ENCODE measurements at places on chromosomes 1 and 21.

DNA sequence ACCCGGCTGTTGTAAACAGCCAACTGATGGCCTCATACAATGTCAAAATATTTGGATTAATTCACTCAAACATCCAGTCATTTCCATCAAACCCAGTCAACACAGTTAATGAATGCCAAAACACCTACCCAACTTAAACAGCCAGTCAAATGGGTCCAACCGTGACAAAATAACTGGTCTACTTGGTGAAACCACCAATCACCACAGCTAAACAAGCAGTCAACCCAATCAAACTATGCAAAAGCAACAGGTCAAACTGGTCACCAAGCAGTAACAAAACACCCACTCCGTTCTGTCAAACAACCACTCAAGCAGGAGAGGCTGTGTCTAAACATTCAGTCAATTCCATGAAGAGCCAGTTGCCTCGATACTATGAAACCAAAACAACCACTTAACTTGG lies 119.2 kb downstream of the FOXD2 start:
- no peak for DNase-seq

DNA sequence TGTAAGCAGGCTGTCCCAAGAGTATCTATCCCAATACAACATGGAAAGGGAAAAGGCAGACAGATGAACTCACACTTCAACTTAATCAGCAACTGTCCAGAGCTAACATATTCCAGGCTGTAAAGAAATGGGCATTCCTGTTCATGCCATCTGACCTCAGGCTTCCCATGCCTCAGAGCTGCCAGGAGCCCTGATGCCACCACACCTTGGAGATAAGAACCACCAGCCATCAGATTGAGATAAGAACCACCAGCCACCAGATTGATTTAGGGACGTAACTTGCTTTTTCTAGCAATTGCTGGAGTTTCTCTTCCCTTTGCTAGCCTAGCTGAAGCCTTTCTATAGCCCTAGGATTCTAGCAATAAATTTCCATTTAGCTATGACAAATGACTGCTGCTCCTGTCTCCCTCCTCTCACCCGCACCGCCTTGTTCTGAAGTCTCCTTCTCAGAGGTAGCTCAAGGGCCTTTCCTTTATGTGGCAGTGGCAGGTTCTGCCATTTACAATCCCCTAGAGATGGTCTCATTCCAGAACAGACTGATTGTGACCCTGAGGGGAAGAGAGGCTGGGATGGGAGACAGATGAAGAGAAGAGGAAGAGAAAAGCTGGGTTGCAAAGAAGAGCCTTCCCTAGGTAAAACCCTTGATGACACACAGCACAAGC lies 88.0 kb upstream of the CTTNBP2NL start:
- DNase-seq, result no peak

- no peak for DNase-seq
Observed at GRCh38 chr1:54581621-54582035, 33.6 kb downstream of the ACOT11 start.

GRCh38 chr21:29385934-29386520 lies 87.3 kb downstream of the BACH1 start:
- DNase-seq, result no peak

- no peak for DNase-seq
Observed at GRCh38 chr1:246309247-246309884, 197.7 kb downstream of the SMYD3 start.

GRCh38 chr1:182568647-182569284 lies 20.3 kb downstream of the RNASEL start:
- DNase-seq, result no peak

GRCh38 chr1:54989473-54989872 lies 9.0 kb downstream of the TMEM61 start:
- no peak for DNase-seq

DNA sequence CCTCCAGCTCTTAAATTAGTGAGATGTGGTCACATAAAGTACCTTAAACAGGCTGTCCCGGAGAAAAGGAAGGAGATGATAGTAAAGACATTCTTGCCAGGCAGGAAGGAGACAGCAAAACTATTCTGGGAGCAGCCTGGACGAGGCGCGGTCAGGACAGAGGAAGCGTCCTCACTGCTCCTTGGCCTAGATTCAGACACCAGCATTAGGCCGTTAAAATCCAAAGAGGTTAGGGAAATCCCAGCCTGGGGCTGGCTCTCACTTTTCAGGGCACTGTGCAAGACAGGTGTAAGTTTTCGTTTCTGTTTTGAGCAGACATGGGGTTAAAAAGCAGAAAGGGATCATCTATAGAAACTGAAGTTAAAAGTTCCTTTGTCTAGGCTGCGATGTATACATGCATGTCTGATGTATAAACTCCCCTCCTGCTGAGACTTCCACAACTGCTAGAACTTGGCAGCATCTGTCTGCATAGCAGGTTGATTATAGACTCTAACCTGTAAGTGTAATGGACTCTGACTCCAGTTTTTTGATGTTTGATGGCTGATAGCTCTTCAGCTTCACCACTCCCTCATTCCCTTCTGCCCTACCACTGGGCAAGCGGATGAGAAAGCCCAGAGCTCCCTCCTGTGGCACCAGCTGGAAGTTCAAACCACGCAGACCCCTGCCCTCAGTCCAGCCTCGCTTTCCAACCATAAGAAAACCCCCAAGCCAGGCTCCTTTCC lies 21.5 kb downstream of the STPG1 start:
- no peak for DNase-seq

- DNase-seq, result no peak
Observed at GRCh38 chr1:98086796-98087441, 166.1 kb upstream of the DPYD start.

DNA sequence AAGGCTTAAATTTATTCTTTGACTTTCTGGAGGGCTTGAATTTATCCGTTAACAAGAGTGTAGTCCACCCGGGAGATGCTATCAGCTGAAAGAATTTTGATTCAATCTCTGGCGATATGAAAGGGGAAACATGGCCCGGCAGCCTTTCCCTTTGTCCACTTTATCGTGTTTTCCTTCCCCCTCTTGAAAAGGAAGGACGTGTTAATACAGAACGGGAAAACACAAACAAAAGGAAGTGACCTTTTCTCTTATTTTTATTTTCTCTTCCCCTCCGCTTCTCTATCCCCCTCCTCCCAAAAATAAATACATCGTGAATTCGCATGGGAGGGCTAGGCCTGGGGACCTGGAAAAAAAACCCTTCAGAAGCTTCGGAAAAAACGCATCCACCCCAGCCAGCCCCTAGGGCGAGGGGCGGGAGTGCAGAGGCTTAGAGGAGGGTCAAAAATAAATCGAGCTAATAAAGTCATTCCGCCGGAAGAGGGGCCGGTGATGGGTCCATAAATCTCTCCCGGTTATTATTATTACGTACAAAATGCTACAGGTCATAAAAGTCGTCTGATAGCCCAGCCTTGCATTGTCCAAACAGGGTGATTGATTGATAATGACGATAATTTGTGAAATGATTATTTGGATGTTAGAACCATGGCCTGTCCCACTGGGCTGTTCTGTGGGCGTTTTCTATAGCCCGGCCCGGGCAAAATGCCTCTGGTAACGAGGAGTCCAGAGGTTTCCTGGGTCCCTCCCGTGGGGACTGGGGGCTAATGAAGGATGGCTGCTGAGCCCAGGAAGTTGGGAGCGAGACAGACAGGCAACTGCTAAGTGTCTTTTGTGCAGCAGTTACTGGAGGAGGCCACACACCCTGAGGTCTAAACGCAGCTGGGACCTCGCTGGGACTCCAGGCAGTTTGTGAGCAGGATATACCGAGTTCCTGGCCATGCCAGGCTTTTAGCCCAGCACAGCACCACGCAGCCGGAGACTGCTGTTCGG lies 179.4 kb downstream of the PRDM16 start:
- no peak for DNase-seq

GRCh38 chr21:36706951-36707762 lies 8.2 kb downstream of the SIM2 start:
- DNase-seq, result no peak

DNA sequence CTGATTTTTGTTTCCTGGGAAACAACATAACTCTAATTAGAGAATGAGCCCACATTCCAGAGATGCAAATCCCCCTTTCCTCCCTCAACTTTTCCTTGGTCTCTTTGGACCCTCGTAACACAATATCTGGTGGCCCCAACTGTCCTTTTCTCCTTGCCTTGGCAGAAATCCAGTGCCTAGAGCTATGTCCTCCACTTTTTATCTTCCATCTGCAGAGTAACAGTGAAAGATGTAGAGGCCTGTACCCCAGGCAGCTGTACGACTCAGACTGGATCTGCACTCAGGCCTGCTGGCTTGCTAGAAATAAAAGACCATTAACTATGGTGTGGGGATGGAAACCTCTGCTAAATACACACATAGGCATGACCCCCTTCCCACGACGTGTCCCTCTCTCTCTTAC lies 72.0 kb downstream of the WARS2 start:
- DNase-seq, result no peak

GRCh38 chr1:102190429-102190828 lies 193.7 kb upstream of the OLFM3 start:
- no peak for DNase-seq

- no peak for DNase-seq
Observed at GRCh38 chr1:86713477-86713876, 9.1 kb downstream of the SH3GLB1 start.

- DNase-seq, result no peak
Observed at GRCh38 chr1:212656730-212657129, 42.9 kb downstream of the BATF3 start.

DNA sequence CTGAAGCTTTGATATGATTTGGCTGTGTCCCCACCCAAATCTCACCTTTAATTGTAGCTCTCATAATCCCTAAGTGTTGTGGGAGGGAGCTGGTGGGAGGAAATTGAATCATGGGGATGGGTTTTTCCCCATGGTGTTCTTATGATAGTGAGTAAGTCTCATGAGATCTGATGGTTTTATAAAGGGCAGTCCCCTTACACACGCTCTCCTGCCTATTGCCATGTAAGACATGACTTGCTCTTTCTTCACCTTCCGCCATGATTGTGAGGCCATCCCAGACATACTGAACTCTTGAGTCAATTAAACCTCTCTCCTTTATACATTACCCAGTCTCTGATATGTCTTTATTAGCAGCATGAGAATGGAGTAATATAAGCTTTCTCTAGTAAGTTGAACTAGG lies 261.9 kb downstream of the HLX start:
- no peak for DNase-seq

DNA sequence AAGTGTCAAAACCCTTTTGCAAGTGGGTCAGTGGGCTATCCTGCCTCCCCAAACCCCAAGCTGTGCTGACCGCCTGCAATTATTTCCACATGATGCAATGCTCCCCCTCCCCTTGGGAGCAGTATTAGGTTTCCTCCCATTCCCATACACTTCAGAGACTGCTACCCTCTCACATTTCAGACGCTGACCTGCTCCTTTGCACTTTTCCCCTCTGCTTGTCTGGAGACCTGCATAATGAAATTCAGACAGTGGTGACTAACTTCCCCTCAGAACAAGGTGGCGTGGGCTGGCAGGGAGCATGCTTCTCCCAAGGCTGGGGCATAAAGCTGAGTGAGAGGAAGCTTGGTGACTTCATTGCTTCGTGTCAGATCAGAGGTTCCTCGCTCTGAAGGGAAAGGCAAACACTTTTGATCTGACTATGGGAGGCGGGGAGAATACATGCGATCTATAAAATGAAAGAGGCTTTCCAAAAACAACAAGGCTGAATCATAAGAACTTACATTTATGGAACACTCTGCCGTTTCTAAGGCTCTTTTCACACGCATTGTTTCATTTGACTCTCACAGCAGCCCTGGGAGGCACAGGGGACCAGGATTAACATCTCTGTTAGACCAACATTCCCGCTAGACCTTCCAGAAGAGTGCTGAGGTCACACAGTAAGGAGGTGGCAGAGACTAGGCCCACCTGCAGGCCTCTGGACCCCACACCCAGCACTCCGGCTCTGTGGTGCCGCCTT lies 27.5 kb upstream of the ROR1 start:
- DNase-seq, result no peak

GRCh38 chr1:38929476-38929875 lies 12.2 kb downstream of the RHBDL2 start:
- DNase-seq, result no peak

DNA sequence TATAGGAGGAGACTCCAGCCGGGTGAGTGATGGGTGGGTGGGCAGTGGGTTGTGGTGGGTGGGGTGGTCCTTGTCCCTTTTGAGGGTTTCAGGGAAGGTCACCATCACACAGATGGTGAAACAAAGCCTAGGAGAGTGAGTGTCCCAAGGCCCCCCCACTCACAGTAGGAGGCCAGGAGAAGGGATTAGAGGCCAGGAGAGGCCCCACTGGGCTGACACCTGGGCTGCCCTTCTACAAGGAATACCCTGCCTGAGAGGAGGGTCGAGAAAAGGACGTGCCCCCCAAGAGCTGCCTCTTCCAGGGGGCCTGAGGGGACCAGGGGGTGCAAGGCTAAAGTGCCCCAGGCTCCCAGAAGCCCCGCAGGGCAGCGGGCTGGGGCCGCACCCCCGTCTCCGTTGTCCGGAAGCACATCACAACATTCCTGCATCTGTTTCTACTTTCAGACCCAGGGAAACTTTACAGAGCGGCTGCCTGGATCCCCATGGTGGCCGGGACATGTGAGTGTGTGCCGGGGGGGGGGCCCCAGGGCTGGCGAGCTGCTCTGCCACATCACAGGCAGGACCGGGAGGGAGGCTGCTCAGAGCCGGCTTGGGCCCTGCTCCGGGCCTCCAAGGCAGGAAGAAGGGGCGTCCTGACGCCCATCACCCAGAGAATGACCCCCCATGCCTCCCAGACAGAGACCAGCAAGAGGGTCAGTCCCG lies 68.2 kb downstream of the ARHGEF16 start:
- DNase-seq, result no peak
